AG04449 (cell line): ENCODE measurements at places on chromosomes 2 and 18.

GRCh38 chr2:222088561-222088960, 210.2 kb downstream of the PAX3 start:
- DNase-seq: peak; percentile 3

DNA sequence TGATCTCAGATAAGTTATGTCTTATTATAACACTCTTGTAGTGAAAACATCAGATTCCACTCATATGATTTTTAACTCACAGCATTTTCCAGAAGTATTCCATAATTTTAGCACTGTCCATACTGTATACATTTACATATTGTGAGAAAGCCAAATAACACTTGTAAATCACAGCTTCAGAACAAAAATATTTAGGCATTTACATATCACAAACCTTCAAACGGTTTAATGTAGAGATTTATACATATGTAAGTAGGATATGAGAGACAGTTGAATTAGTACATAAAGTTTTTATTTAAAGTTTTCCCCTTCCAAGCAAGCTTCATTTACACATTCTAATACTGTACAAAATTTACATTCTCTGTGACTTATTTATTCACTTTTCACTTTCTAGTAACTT, 100.4 kb downstream of the KLHL14 start:
- DNase-seq: no peak

DNA sequence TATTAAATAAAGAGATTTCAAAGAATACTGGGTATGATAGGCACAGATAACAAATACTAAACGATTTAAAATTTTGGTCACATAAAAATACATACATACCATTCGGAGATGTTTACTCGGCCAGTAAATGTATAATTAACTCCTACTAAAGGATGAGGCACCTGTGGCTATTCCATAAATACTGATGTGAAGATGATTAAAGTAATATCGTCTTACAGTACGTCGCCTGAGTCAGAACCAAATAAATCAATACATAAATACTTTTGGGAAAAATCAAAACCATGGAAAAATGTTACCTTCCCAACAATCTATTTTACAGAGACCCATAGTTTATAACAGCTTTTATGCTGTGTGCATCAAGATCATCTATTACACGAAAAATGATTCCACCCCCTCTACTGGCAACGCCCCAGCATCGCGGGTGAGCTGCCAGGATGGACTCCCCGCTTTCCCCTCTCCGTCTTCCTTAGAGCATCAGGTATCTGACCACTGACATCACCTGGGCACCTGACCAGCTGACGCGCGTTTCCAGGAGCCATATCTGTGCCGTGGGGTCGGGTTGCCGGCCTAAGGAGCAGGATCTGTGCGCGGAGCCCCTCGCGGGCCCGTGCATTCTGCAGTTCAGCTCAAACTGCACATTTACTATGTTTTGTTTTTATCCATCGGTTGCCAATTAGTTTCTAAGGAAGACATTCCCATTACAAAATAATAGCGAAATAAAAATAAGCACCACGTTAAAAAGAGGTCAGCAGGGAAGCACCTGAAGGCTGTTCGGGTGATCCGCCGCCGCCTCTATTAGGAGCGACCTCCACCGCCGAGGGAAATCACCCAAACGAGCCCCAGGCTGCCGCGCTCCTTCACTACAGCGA, 901 bp downstream of the ICA1L start:
- no peak for DNase-seq

GRCh38 chr2:2619995-2620394, 288.9 kb upstream of the MYT1L start:
- no peak for DNase-seq

GRCh38 chr2:176099728-176100546, at the start of gene HOXD12:
TSS of gene HOXD12 (plus strand) at chr2:176099795. CDS start at chr2:176099802, 7 bp downstream.
- no peak for DNase-seq

DNA sequence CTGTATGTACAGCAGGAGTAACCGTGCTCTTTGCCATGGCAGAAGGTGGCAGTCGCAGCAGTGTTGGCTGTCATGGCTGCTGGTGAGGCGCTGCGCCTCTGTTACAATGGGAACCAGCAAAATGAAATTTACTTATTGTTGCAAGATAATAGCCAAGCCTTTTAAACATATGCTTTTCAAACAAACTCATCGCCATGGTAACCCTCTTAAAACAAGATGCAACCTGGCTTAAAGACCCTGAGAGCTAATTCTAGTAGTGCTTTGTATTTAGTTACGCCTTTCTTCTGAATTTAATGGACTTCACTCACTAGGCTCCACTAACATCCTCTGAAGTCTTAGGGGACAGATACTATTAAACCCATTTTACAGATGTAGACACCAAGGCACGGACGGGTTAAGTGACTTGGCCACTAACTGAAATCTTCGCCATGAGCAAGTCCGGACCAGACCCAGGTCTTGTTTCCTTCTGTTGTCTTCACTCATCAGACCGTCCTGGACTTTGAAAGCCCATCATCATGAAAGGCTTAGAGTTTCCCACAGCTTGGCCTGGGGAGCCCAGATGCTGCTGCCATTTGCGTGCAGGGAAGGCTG, 111.6 kb upstream of the ODC1 start:
- no peak for DNase-seq

- DNase-seq: peak; percentile 73
Measured at GRCh38 chr2:58140508-58141072, 94.0 kb downstream of the VRK2 start.

GRCh38 chr2:65227020-65227455, 593 bp upstream of the ACTR2 start:
- no peak for DNase-seq

GRCh38 chr2:54589340-54590215, 133.5 kb downstream of the SPTBN1 start:
- no peak for DNase-seq

GRCh38 chr18:36771245-36771644, 57.6 kb downstream of the TPGS2 start:
- no peak for DNase-seq

GRCh38 chr2:121018136-121019061, 266.6 kb downstream of the TFCP2L1 start:
- DNase-seq: no peak

DNA sequence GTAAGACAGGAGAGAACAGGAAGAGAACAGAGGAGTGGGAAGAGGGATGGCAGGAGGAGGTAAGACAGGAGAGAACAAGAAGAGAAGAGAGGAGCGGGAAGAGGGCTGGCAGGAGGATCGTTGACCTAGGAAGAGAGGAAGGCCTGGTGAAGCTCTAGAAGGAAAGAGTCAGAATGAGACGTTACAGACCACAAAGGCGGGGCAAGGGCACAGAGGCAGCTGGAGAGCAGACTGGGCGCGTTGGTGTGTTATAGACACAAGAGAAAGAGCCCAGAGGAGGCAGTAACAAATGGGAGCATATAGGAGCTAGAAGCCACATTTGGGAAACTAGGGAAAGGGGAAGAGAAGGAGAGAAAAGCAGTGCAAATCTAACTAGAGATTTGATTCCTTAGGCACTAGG, 26.6 kb downstream of the PTRHD1 start:
- DNase-seq: no peak

GRCh38 chr2:239148495-239149200, 252.2 kb downstream of the HDAC4 start:
- DNase-seq: no peak
